ENCODE measurements at places on chromosomes 2 and 18. TPM values are rescaled to one million over a fixed set of nuclear protein-coding genes. Genes with fewer than 3 reads are reported as not detected.

The POTEC gene
- total RNA-seq: not detected

The TPO gene
- 5.8 TPM for total RNA-seq

The OSBPL6 gene
- 1.5 TPM for total RNA-seq

The CERKL gene
- total RNA-seq: 0.32 TPM

The SERPINB2 gene
- not detected for total RNA-seq

The DYNAP gene
- total RNA-seq: not detected

The SLC25A12 gene
- total RNA-seq: 26.9 TPM

The HRH4 gene
- not detected for total RNA-seq

The KYNU gene
- total RNA-seq: not detected

The SERPINB10 gene
- total RNA-seq: not detected
